ENCODE measurements at places on chromosomes 3 and 15.

GRCh38 chr3:124119056-124119716 is 127.3 kb upstream of the ROPN1 start:
- DNase-seq: no peak

DNA sequence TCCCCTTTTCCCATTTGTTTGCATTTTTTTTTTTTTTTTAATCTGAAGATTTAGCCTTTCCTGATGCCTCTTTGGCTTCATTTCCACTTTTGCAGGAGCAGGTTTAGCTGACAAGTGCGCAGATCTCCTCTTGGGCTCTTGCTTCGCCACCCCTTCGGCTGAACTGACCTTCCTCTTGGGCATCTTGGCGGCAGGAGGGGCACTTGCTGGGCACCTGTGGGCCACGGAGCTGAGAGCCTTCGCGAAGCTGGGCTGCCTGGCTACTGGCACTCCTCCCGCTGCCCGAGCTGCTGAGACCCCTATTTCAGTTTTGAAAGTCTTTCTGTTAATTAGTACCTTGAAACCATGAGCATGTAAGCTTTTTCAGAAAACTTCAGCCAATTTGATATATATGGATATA is 8.8 kb downstream of the ARL13B start:
- no peak for DNase-seq

DNA sequence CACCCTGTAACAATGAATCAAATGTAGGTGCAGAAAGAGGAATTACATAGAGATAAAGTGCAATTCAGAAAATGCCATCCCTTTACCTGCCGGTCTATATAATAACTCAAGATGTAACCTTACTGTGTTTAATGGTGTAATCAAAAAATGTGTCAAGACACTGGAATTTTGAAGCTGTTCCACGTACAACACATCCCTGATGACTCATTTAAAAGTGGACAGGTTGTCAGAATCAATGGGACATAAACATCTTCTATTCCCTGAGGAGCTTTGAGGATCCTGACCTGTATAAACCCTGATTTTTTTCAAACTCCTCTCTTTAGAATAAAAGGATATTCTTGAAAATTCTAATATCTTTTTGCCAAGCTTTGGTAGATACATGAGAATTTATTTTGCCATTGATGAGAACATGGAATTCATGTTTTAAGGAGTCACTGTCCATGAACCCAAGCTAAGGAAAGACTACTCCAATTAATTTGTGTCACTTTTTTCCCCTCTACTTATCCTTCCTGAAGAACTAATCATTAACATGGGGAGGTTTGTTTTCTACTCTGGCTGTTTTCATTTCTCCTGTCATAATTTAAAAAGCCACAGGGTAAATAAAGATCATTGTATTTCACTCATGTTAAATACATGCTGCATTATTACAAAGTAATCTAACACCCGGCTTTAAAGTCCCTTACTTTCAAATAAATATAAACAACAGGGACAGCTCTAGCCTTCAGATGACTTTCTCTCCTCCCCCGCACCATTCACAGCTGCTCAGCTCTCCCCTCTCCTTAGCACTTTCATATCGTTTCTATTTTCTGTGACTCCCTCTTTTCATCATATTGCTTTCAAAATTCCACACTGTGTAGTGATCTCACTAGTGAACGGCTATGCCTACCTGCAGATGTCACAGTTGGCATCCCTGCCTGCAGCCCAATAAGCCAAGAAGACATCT is 138.3 kb downstream of the TAFA4 start:
- no peak for DNase-seq

DNA sequence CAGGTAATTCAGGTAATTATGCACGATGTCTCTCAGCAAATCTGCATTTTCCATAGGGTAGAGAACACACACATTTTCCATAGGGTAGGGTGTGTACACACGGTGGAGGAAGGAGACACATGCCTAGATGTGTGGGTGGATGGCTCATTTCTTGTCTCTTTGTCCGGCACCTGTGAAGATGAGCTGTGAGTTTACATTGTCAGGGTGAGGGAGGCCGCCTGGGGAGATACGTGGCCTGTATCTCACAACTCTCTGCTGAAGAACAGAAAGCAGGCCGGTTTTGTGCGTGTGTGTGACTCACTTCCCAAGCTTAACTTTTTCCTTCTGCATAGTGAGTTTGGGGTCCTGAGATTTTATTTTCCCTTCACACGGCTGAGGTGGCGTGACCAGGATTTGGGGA is 60.3 kb downstream of the SLC6A6 start:
- no peak for DNase-seq

DNA sequence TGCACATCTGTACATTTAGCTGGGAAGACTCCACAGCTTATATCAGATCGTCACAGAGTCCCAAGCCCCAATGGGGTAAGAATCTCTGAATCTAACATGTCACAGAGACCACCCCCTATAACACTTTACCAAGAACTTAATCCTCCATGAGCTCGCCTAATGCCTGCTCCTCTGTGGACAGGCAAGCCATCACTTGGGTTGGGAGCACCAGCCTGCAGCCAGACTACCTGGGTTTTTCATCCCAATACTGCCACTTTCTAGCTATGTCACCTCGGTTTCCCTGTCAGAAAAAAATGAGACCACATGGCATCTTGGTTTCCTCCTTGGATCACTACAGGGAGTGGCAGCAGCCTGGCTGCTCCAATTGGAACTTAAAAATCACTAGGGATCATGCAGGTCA is 277.9 kb upstream of the TLE3 start:
- DNase-seq: no peak

DNA sequence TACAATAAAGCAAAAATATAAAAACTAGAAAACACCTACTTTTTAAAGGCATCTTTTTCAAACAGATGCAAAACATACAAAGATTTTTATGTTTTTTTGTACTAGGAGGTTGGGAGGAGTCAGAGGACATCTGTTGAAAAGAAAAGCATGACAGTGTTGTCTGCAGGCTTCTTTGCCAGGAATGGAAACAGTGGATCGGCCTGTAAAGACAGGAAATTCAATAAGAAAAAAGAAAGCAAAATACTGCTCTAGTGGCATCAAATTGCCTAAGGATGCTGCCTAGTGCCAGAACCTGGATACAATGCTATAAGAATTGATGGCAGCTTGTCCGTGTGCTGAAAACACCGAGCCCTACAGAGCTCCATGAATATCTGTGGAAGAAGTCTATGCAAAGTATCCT is 69.9 kb downstream of the TBC1D5 start:
- no peak for DNase-seq

DNA sequence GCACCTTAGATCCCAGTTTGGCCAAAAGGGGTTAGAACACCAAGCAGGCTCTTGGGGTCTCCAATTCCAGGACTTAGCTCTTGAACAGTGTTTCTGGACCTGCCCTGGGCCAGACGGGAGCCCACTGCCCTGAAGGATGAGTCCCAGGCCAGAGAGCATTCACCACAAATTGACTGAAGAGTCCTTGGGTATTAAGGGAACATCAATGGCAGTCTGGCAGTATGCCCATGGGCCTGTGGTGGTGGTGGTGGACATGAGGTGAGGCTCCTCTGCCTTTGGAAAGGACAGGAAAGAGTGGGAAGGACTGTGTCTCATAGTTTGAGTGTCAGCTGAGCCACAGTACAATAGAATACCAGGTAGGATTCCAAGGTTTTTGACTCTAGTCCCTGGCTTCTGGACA is 960.0 kb downstream of the DIPK2A start:
- no peak for DNase-seq

- no peak for DNase-seq
These were observed 61.1 kb downstream of the KCNMB2 start for GRCh38 chr3:178597371-178597770.

DNA sequence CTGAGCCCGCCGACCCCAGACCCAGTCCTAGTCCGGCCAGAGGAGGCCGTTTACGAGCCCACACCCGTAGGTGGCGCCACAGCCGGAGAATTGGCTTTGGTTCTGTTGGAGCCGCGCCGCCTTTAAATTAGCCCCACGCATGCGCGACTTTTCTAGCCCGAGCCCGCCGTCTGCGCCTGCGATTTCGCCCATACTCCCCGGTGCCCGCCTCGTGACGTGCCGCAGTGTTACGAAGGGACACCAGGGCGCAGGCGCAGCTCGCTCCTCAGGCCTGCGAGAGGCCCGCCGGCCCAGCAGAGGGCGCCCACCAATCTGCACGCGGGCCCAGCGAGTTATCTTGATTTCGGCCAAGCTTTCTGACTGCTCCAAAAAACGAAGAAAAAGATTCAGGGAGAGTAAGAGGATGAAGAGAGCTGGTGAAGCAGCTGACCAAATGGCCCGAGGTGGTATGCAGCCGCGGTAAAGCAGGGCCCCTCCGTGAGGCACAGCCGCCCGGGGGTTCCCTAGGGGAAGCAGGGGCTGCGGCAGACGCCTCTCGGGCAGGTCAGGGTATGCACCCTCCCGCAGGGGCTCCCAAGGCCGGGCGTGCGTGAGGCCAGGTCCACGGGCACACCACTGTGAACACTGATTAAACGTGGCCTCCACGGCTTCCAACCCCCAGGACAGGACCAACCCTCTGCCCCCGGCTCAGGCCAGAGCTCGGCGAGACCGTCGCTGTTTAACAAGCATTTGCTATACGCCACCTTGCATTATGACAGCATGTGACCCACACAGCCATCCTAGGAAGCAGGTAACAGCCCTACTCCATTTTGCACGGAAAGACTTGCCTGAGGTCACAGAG is 32.8 kb downstream of the RPN1 start:
- DNase-seq: peak; percentile 77

GRCh38 chr3:78529601-78530000 is 1238.2 kb downstream of the ROBO1 start:
- no peak for DNase-seq

DNA sequence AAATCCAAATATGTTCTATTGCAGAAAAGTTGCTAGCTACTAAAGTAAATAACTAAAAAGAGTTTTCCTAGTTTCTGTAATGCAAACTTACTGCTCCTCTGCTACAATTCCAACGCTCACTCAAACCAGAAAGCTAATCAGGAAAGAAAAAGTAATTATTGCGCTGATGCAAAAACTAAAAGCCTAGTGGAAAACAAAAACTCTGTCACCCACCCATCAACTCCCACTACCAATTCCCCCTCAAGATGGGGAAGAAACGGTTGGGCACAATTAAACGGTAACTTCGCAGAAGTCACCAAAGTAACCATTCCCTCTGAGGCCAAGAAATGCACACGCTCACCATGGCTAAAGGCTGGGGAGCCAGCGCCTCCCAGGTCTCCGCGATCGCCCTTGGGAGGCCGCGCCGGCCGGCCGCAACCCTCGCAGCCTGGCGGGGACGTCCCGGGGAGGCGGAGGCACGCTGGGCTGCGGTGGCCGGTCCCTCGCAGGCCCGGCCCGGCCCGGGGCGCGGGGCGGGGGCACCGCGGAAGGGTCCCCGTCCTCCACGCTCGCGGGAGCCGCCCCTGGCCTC is 684 bp downstream of the SLTM start:
- no peak for DNase-seq

GRCh38 chr3:57030721-57031120 is 29.7 kb upstream of the SPATA12 start:
- DNase-seq: no peak

- DNase-seq: no peak
These were observed 294.2 kb upstream of the COL8A1 start for GRCh38 chr3:99344216-99344615.

DNA sequence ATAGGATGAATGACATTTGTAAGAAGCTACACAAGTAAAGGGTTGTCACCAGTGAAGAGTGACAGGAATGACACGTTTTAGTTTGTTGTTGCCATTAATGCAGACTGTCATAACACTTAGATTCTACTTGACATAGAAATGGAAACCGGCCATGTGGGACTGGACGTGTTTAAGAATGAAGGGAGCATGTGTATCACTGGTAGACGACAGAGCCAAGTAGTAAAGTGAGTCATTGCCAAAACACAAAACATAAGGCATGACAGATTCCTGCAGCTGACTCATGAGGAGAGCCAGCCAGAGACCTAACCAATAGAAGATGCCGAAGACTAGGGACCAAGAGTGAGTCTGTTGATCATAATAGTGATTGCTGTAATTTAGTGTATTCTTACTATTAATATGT is 106.2 kb upstream of the PLAAT1 start:
- DNase-seq: no peak

GRCh38 chr15:56805466-56806147 is 72.3 kb upstream of the ZNF280D start:
- DNase-seq: no peak

GRCh38 chr3:114506591-114507300 is 212.9 kb downstream of the TIGIT start:
- DNase-seq: no peak

DNA sequence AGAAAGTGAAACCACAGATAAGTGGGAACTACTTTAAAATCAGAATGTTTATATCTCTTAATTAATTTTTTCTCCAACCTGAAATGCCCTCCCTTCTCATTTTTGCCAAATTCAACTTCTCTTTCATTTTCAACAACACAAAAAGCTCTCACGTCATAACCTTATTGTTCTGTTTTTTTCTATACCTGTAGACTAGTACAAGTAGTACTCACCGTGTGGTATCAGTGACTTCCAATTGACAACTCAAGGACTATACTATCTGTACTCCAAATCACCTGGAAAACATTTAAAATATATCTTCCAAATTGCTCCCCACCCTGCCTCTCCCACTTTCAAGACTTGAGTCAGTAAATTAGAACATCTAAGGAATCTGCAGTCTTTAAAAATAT is 72.8 kb upstream of the ZNF280D start:
- DNase-seq: no peak

DNA sequence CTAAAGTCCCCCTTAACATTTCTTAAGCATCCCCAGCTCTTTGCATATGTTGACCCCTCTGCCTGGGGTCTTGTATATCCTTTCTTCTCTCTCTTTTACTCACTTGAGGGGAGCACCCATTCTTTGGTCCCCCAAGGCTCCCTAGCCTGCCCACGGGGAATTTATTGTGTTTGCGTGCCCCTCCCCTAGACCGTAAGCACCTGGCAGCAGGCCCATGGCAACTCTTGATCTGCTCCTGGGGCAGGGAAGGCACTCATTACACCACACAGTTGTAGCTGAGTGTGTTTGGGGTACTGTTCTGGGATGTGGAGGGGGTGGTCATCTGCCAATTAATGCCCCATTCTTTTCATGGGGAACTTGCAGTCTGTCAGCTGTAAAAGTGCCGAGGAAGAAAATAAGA is 27.3 kb upstream of the SMAD6 start:
- no peak for DNase-seq

GRCh38 chr3:158249183-158249582 is 139.3 kb downstream of the RSRC1 start:
- DNase-seq: no peak
